ENCODE measurements at places on chromosomes 1 and 21. TPM values are rescaled to one million over a fixed set of nuclear protein-coding genes. Genes with fewer than 3 reads are reported as not detected.

Gene CLDN17
- total RNA-seq = not detected

Gene PDZK1
- total RNA-seq = 0.53 TPM

Gene PLA2G5
- not detected for total RNA-seq

Gene SELP
- total RNA-seq = not detected

Gene VHLL
- total RNA-seq = not detected

Gene KRTAP7-1
- total RNA-seq = not detected

Gene ITLN2
- total RNA-seq = not detected

Gene C1orf105
- not detected for total RNA-seq
